ENCODE measurements at places on chromosomes 2 and 18.

GRCh38 chr2:97733341-97734035 lies 20.1 kb downstream of the ZAP70 start:
- DNase-seq, result no peak

GRCh38 chr2:62150597-62151305 lies 45.2 kb upstream of the B3GNT2 start:
- DNase-seq, result no peak

- no peak for DNase-seq
Observed at GRCh38 chr2:69638630-69639029, 4.9 kb downstream of the AAK1 start.

GRCh38 chr2:215110918-215111317 lies 27.5 kb downstream of the ABCA12 start:
- DNase-seq, result no peak

- no peak for DNase-seq
Observed at GRCh38 chr2:40416486-40416885, 35.4 kb downstream of the SLC8A1 start.

GRCh38 chr2:88711897-88712296 lies 20.4 kb downstream of the RPIA start:
- no peak for DNase-seq

DNA sequence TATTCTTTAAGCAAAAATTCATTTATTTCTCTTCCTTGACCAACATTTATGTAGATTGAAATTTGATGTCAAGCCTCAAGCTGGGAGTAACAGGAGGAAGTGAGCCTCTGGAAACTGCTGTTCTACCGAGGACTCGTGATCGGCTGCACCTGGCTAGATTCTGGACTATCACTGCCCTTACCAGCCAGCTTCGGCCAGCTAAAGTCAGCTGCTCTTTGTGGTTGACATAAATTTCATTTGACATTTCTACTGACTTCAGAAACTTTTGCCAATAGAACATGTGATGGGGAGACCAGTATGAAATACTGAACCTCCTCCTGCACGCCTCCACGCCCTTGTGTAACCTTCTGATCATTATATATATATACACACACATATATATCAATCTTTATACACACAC lies 74.2 kb upstream of the RGPD5 start:
- no peak for DNase-seq

GRCh38 chr2:140589273-140589672 lies 1541.5 kb downstream of the LRP1B start:
- no peak for DNase-seq

DNA sequence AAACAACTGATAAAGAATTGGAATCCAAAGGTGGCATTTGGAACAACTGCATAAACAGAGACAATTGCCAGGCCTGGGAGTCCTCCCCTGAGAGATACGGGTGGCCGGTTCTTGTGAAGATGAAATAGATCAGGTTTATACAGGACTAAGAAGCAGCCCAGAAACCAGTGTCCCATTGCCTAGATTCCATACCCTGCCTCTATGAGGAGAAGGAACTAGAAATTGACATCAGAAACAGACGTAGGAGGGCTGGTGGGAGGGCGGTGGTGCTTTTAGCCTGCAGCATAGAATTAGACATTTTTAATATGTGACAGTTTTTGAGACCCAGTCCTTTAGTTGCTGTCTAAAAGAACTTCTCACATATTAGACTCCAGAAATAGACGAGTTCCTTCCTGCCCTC lies 11.8 kb upstream of the SH3BP4 start:
- DNase-seq, result no peak

GRCh38 chr2:196592911-196593881 lies 46.3 kb upstream of the CCDC150 start:
- DNase-seq, result no peak

Measured in cerebellar nuclear complex (tissue), 1 donor.